ENCODE measurements at places on chromosomes 16 and 17.

GRCh38 chr17:65533852-65534457, 27.5 kb downstream of the AXIN2 start:
- no peak for DNase-seq

GRCh38 chr17:78180083-78180482, 6.8 kb downstream of the TK1 start:
- no peak for DNase-seq

DNA sequence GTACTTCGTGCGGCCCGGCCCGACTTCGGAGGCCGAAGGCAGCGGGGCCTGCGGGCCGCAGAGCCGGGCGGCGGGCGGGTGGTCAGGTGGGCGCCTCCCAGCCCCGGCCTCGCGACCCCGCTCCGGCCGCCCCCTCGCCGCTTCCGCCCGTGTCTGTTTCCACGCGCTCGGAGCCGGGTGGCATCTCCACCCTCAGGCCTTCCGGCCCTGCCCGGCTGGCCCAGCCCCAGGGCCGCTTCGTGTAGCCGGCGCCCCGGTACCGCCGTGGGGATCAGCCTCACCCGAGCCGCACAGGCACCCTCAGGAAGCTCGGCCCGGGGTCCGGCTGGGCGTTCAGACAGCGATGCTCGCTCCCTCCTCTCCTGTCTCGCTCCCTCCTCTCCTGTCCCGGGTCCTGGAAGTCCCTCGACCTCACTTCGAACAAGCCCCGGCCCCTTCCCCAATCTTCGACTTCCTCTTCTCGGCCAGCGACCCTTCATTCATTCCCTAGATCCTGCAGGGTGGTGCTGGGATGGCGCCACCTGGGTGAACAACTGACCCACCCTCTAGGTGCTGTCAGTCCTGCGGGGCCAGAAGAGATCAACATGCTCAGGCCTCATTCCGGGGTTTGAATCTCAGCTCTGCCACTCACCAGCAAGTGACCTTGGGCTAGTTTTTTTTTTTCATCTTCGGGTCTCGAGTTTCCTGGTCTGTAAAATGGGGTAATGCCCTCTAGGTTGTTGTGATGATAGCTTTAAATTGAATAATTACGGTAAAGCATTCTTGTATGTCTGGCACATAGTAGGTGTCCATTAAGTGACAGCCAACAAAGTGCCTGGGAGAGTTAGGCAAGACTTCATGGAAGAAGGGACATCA, 610 bp downstream of the VPS4A start:
- no peak for DNase-seq

- DNase-seq, result no peak
Observed at GRCh38 chr16:81567987-81568748, 123.6 kb downstream of the CMIP start.

- DNase-seq, result no peak
Observed at GRCh38 chr16:24258791-24259190, 2.7 kb downstream of the CACNG3 start.

GRCh38 chr17:54840885-54841591, 59.6 kb upstream of the TOM1L1 start:
- DNase-seq, result no peak

- peak; percentile 13 for DNase-seq
Observed at GRCh38 chr16:12086822-12087221, 110.3 kb downstream of the SNX29 start.

- no peak for DNase-seq
Observed at GRCh38 chr17:51035431-51035830, 85.2 kb downstream of the SPAG9 start.

- DNase-seq, result no peak
Observed at GRCh38 chr16:55284718-55285099, 39.3 kb upstream of the IRX6 start.

DNA sequence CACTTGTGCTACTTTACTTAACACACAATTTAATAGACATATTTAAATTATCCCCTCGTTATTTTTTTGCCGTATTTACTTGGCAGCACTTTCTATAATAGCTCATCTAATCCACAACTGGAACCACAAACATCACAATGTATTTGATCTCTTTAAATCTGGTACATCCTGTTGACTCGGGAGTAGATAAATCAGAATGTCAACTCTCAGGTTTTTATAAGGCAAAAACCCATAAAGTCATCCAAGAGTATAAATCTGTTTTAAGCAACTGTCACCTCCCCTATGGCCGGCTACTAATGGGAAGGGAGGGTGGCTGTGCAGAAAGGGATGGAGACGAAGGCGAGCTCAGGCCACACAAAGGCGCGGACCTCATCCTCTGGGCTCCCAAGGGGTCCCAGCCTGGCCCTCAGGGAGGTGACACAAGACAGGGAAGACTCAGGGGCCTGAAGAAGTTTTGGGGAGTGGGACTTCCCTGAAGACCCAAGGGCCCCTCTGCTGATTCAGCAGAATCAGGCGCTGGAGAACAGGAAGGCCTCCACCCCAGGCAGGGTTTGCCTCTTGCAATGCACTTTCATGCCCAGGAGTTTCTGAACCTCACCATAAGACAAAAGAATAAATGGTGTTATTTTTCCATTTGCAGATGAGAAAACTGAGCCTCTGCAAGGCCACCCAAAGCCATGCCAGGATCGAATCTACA, 122.5 kb downstream of the ZNF423 start:
- no peak for DNase-seq

GRCh38 chr17:65227637-65228036, 90.5 kb downstream of the RGS9 start:
- DNase-seq, result no peak

GRCh38 chr17:6231886-6232731, 161.9 kb downstream of the WSCD1 start:
- DNase-seq, result no peak

DNA sequence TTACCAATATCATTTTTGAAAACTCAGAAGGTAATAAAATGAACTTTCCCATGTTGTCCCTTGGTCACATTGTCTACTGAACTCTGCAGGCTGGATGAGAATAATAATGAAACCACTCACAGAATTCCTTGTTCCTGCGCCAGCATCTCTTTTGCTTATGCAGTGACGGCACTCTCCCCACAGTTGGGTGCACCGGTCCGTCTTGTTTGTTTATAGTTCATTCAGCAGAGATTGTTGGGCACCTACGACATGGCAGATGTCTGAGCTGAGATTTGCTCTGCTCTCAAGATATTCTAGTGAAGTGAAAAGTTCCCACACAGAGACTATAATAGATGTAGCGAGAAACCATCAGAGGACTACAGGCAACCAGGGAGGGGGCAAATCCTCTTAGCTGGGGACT, 375.7 kb upstream of the CDH11 start:
- DNase-seq, result no peak

- DNase-seq, result no peak
Observed at GRCh38 chr17:72308744-72309385, 188.0 kb downstream of the SOX9 start.

DNA sequence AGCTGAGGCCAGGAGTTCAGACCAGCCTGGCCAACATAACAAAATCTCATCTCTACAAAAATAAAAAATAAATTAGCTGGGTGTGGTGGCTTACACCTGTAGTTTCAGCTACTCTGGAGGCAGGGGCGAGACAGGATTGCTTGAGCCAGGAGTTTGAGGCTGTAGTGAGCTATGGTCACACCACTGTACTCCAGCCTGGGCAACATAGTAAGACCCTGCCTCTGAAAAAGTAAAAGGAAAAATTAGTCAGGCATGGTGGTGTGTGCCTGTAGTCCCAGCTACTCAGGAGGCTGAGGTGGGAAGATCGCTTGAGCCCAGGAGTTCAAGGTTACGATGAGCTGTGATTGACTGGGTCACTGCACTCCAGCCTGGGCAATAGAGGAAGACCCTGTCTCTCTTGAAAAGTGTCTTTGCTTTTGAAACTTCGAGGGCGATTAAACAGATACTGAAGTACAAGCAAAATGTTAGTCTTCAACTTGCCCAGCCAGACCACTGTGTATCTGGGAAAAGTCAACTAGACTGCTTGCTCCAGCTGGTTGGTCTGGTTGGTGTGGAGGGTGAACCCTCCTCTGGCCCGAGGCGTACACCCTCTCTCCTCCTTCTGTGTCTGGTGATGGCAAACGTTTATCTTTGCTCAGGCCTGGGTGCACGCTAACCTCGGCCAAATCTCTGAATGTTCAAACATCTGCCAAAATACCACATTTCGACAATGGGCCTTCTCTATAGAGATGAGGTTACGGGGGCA, 174.9 kb downstream of the RAB11FIP4 start:
- no peak for DNase-seq

DNA sequence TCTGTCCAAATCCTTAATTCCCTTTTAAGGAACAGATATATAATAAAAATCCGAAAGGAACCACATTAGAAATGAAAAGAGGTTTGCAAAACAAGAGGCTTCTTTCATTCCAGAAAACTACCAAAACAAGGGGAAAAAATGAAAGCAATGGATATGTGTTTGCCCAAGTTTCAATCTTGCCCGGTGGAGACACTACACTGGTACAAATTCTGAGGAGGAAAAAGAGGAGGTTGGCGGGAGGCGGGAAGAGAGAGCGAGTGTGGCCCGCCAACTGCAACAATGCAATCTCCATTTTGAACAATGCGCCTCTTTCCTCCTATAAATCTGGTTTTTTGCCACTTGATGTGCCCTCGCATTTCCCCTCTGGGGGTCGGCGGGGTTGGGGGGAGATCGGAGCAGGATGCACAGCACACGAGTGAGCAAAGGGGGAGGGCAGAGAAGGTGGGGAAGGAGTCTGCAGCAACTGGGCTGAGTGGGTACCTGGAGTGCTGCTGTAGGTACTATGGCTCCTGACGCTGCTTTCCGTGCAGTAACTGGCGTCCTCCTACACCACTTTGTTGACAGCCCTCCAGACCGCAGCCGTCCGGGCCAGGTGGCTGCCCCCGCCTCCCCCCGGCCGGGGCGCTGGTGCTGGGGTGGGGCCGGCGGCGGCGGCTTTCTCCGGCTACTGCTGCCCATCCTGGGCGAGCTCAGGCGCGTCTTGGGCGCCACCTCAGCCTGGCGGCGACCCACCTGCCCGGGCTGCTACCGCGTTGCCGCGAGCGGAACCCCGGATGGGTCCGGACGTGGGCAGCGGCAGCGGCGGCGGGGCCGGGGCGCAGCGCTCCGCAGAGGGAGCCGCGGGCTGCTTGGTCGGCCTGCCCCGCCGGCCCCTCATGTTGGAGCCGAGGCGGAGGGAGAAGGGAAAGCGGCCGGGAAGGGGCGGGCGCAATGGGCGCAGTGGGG, 93.8 kb upstream of the PLEKHM1 start:
- DNase-seq, result peak; percentile 84

DNA sequence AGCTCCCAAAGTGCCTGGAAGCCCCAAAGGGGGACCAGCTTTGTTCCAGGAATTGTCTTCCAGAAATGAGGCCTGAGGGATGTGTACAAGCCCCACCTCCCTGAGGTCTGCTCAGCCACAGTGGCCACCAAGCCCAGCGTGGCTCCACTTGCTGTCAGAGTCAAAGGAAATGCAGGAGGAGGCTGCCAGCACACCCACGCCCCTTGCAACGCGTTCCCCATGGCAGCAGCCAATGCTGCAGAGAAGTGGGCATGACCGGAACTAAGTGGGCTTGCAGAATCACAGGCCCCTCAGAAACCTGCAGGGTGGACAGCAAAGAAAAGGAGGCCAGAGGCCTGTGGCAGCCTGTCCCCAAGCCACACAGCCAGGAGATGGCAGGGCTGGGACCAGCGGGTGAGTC, 320.8 kb downstream of the FOXL1 start:
- no peak for DNase-seq

DNA sequence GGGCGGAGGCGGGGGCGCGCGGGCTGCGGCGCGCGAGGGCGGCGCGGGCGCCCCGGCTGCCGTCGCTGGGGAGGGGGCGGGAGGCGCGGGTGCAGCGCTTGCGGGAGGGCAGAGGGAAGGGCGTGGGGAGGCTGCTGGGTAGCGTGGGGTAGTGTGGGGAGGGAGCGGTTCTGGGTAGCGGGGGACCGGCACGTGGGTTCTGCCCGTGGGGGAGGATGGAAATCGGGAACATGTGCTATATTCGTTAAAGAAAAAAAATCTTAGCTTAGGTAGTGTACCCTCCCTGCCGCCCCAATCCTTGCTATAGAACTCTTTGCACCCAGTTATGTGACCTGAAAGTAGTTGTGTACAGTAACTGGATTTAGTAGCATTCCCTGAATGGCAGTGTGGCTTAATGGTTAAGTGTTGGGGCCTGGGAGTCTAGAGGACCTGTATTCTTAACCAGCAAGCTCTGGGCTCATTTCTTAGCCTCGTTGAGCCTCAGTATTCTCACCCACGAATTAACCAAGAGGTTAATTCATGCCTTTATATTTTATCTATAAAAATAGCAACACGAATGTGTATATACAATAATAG, 646 bp downstream of the RABEP1 start:
- peak; percentile 68 for DNase-seq

GRCh38 chr17:8867361-8867981, at the start of gene PIK3R6:
Gene PIK3R6 (minus strand): TSS chr17:8867674. CDS start chr17:8849794, 17,880 bp downstream.
- peak; percentile 60 for DNase-seq

- peak; percentile 49 for DNase-seq
Observed at GRCh38 chr17:83181991-83182619, 102.7 kb downstream of the METRNL start.

GRCh38 chr17:82399601-82400101, 18.5 kb upstream of the HEXD start:
- no peak for DNase-seq

- no peak for DNase-seq
Observed at GRCh38 chr16:47905771-47906170, 250.0 kb downstream of the ABCC12 start.

DNA sequence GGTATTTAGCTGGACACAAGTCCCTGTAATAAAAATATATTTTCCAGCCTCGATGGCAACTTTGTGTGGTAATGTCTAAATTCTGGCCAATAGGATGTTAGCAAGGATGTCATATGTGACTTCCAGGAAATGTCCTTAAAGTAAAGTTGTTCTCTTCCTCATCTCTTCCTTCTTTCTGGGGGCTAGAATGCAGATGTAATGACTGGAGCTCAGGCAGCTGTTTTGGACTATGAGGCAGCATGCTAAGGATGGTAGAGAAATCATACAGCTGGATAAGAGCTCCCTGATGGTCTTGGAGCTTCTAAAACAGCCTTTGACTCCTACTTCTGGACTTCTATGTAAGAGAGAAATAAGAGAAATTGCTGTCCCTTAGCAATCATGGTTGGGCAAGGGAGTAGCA, 16.9 kb upstream of the MAPT start:
- no peak for DNase-seq

- DNase-seq, result no peak
Observed at GRCh38 chr17:2398182-2398581, 2.7 kb downstream of the MNT start.

DNA sequence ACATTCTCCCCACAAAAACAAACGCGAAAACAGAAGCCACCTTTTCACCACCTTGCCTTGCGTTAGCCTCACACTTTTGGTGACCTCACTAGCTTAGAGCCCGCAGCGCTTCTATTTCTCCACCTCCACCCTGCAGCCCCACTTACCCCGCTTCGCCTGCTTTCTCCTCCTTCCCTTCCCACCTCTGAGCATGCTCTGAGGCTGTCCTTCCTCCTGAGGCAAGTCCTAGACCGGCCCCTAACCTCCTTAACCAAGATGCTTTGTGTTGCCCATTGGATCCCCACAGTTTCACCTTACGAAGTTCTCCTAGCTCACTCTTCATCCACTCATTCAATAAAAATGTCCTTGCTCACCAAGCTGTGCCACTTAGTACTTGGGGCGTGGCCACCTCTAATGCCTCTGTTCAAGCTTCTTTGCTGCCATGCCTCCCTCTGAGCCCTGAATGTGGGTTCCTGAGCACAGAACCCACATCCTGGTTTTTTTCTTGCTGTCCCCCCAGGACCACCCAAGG, 1.3 kb downstream of the GNGT2 start:
- DNase-seq, result no peak

All from suprapubic skin (tissue), 4 donors.